ENCODE measurements at places on chromosomes 1 and 21.

DNA sequence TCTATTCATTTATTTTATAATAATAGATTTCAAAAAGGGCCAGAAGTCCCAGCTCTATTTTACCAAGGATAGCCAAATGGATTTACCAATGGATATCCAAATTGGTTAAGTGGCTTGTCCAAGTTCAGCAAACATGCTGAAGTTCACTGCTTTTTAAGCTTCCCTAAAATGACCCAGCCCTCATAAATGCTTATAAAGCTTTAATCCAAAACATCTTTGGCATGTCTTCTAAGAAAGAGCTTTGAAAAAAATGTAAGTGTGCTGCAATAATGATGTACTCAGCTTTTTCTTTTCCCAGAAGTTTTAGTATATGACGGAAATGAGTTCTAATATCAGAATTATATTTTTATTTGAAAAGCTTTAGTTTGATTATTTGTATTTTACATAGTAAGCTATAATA, 451.5 kb upstream of the ADAMTS5 start:
- no peak for DNase-seq

DNA sequence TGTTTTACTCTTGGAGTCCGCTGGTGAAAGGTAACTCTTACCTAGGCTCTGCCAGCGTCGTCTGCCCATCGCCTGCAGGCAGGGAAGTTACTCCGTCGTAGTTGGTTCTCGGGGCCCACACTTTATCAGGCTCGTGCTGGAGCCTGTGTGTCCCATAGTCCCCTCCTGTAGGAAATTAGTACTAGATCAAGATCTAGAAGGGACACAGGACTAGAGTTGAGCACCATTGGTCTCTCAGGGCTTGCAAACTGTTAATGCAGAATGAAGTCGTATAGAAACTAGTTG, 940 bp downstream of the SRRM1 start:
- no peak for DNase-seq

DNA sequence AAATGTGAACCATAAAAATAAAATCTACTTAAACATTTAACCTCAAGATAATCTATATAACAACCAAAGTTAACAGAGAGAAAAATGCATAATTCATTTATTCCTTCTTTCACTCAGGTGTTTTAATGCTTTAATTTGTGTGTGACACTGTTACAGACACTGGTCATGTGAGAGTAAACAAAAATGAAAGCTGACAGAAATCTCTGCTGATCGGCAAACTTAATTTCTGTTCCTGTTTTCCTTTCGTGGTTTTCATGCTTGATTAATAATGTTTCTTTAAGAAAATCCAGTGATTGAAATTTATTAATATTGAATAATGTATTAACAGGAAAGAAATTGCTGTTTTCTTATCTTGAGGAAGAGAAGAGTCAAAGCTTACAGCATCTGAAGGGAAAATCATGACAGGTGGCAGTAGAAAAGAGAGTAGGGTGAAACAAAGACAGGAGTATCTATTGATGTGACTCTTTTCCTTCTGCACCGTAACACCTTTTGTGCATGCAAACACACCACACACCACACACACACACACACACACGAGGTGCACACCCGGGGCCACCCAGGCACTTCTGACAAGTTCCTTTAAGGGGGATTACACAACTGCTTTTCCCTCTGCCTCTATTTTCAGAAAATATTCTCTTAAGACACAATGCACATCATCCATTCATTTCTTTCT, 1.6 kb downstream of the OR2AK2 start:
- DNase-seq: no peak

- no peak for DNase-seq
These were observed 71.3 kb downstream of the GRIK3 start for GRCh38 chr1:36963006-36963405.

DNA sequence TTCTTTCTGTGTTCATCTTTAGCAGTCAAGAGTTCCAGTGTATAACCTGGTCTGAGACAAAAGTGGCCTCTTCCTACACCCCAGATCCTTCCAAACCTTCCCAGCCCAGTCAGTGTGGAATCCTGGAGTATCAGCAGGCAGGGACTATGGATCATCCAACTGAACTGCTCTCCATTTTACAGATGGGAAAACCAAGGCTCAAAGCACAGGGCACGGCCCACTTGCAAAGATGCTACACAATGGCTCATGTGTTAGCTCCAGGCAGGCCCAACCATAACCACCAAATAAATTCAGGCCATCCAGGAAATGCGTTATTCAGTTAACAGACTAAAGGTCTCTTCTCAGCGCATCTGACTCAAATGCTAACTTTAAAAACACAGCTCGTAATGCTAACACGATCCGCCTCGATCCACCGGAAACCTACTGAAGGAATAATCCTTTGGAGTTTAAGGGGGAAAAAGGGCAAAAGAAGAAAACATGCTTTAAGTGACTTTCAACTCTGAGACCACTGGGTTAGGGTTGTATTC, 7.1 kb downstream of the GLIS1 start:
- DNase-seq: no peak

DNA sequence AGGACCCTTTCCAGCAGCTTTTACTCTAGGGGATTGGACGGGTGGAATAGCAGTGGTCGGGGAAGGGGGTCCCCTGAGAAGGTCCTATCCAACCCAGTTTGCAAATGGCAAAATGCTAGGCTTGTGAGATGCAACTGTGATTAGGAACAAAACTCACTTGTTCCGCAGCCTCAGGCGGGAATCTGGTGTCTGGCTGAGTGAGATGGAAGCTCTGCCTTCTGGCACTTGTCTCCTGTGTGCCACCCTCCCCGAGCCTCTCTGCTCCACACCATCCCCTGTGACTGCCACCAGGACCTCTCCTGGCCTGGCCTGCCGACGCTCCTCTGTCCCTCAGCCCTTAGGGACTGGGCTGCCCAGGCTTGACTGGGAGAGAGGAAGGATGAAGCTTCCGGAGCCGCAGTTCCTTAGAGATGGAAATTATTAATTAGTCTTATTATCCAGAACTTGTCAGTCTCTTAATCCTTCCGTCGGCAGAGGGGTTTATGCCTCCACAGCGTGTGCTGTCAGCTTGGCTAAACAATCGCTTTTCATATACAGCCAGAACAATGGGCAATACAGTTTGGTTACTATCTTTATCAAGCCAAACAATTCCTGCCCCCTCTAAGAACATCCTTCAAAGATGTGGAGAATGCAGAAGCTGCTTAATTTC, 292.8 kb upstream of the VAMP3 start:
- DNase-seq: no peak

- no peak for DNase-seq
These were observed 51.4 kb downstream of the PTBP2 start for GRCh38 chr1:96772972-96773371.

DNA sequence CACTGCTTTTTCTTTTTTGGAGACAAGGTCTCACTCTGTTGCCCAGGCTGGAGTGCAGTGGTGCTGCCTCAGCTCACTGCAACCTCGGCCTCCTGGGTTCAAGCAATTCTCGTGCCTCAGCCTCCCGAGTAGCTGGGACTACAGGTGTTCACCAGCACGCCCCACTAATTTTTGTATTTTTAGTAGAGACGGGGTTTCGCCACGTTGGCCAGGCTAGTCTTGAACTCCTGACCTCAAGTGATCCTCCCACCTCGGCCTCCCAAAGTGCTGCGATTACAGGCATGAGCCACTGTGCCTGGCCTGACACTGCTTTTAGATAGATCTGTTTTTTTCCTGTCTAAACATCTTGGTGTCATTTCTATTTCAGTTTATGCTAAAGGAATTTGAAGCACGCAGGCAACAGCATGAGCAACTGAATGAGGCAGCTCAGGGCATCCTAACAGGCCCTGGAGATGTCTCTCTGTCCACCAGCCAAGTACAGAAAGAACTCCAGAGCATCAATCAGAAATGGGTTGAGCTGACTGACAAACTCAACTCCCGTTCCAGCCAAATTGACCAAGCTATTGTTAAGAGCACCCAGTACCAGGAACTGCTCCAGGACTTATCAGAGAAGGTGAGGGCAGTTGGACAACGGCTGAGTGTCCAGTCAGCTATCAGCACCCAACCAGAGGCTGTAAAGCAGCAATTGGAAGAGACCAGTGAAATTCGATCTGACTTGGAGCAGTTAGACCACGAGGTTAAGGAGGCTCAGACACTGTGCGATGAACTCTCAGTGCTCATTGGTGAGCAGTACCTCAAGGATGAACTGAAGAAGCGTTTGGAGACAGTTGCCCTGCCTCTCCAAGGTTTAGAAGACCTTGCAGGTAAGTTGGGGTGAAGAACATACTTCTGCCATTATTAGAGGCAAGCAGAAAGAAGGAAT, 106.1 kb upstream of the BMP8A start:
- no peak for DNase-seq

GRCh38 chr1:194624833-194625232, 1438.4 kb upstream of the B3GALT2 start:
- no peak for DNase-seq

- no peak for DNase-seq
These were observed 14.7 kb upstream of the PTGFR start for GRCh38 chr1:78475888-78476610.

DNA sequence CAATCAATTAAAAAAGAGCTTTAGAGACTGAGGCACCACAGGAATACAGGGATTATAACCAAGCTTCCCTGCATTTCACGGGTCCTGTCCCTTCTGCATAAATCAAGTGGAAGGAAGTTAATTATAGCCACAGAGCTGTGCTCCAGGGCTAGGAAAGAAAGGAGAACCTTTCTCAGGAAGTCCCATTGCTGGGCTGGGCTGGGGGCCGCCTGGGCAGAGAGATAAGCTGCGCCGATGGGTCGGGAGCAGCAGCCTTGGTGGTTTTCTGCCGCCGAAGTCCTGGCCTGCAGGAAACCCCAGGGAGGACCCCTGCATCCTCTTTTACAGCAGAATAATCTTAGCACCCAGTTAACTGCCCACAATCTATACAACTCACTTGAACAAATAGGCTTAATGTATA, 12.6 kb upstream of the CD34 start:
- no peak for DNase-seq

DNA sequence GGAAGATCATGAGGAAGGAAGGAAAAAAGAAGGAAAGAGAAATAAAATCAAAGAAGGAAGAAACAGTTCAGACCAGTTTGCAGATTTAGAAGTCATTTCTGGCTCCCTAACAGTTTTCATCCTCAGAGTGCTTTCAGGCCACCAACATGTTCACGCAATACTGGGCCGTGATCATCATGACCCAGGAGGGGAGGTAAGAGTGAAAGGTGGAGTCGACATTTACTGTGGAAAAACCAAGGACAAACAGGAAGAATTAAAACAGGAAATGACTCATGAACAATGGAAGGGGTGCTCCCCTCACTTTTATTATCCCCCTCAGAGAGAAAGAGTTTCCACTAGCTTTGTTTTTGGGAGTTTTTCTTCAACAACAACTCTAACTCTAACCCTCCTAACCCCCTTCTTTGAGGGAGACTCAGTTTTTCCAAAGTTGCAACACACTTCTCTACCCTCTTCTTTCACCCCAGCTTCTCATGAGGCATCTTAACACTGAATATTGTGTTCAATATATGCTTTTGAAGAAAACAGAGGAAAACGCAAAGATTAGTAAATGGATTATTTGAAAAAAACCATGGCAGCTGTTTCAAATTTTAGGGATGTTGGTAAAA, 60.4 kb downstream of the VANGL2 start:
- DNase-seq: no peak

GRCh38 chr1:112268408-112268807, 127.6 kb upstream of the CTTNBP2NL start:
- no peak for DNase-seq

DNA sequence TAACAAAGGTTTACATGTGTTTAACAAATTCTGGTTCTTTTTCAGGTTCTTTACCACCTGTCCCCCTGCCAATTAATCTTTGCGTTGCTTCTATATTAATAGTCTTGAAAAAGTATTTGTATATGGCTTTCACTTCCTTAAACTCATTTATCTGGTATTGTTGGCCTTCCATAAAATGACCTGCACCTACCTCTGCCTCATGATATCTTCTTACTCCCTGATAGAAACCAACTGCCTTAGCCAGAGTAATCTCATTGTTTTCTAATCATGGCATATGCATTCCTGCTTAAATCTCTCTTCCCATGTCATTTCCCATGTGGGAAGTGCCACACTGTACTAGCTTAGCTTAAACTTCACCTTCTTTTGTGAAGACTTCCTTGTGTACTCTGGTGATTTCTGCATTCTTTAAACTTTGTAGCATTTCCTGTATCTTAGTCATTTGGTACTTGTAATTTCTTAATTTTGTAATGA, 8.7 kb downstream of the SMG7 start:
- DNase-seq: no peak

GRCh38 chr1:46026531-46026930, 105.9 kb downstream of the PIK3R3 start:
- DNase-seq: no peak

DNA sequence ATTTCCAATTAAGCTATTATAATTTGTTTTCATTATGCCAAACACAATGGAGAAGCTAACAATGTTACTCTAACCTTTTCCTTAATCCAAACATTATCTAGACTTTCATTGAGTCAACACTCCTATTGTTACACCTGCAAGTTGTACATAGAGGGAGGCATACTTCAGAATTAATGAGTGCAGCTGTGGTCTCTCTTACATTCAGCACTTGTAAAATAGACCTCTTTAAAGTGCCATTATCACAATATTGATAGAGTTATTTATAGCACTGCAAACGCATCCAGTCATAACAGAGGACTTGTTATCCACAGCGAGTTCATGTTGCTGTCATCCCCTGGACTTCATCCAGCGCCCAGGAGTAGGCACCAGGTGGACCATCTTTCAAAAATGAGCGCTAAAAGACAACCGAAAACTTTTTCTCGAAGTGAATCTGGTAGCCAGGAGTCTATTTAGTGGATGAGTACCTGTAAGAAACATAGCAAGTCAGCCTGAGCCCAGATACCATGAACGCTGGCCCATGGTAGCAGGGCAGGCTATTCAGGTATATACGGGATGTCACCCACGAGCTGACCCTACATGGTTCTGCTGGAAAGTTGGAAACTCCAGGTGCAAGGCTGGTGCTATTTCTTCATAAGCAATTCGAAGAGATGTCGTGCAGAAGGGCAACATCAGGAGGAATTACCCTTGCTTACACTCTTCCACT, 70.6 kb upstream of the NFIA start:
- DNase-seq: no peak

- DNase-seq: no peak
These were observed 159.5 kb upstream of the IRF2BP2 start for GRCh38 chr1:234769284-234769985.

DNA sequence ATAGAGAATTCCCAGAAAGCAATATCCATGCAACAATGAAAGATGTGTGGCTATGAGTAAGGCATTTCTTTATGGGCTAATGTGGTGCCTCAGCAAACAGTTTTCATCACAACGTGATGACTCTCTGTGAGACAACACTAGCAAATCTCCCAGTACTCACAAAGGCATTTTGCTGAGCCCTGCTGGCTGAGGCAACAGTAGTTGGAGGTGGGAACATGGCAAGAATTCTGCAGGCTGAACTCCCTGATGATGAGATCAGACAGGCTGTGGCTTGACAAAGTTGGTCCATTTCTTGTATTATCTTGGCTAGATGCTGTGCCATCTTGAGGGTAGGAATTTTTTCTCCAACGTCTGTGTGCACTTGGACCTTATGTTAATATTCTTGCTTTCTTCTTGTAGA, 24.6 kb downstream of the PROX1 start:
- no peak for DNase-seq

- no peak for DNase-seq
These were observed 32.7 kb downstream of the UMODL1 start for GRCh38 chr21:42103843-42104242.

GRCh38 chr21:44020551-44020950, 8.4 kb downstream of the TRAPPC10 start:
- DNase-seq: no peak

GRCh38 chr1:109816175-109816811, 52.6 kb upstream of the EPS8L3 start:
- DNase-seq: no peak

- no peak for DNase-seq
These were observed 3.4 kb downstream of the SLC26A9 start for GRCh38 chr1:205939690-205940330.

GRCh38 chr21:45562965-45563364, 20.7 kb upstream of the SLC19A1 start:
- no peak for DNase-seq

Measured in activated T-helper 1 cell treated with anti-CD3 and anti-CD28 coated beads, Interleukin-2, amount 50 U/mL, for 16 hours (primary cell).